Right kidney (tissue), 9 donors: ENCODE measurements at places on chromosomes 4 and X.

DNA sequence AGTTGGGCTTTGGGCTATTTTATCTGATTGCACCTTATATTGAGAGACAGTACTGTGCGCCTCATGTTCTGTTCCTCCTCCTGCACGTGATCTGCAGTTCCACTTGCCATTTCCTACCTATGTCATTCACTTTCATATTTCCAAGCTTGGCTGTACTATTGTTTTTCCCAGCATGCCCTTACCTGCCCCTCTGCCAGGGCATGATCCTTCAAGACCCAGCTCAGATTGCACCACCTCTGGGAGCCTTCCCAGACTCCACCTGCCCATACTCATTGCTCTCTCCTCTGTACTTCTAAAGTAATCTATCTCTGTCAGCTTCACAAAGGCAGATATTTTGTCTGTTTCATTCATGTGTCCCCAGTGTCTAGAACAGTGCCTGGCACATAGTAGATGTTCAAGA, 11.6 kb downstream of the SLC25A5 start:
- DNase-seq = no peak

GRCh38 chr4:111231281-111231680, 608.4 kb upstream of the PITX2 start:
- DNase-seq = no peak

DNA sequence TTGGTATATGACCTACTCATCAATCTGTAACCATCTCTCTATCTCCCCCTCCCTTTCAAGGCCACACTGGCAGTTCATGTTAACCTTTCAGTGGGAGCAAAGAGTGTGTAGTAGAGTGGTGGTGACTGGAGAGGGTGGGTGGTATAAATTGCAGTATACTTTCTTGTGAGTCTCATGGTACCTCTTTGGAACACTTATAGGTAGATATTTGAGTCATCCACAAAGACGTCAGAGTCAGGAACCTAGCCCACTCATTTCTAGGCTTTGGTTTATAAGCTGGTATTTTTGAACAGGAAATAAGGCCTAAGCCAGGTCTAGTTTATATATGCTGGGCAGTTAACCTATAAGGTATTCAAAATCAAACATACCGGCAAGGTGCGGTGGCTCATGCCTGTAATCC, 36.3 kb downstream of the RLIM start:
- DNase-seq = no peak

DNA sequence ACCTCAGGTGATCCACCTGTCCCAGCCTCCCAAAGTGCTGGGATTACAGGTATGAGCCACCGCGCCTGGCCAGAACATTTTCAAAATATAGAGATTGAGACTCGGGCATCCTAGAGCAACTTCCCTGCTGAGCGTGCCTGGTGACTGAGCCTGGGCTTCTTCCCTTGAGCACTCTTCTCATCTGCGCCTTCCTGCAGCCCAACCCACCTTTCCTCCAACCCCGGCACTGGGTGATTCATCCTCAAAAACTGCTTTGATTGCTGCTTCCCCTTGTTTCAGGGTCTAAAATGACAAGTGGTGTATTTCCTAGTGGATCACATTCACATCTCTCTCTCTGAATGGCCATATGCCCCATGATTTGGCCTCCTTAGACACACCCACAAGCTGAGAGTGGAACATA, 37.8 kb downstream of the PHKA2 start:
- no peak for DNase-seq

- DNase-seq = no peak
Measured at GRCh38 chr4:162684371-162684700, 482.4 kb downstream of the NAF1 start.

DNA sequence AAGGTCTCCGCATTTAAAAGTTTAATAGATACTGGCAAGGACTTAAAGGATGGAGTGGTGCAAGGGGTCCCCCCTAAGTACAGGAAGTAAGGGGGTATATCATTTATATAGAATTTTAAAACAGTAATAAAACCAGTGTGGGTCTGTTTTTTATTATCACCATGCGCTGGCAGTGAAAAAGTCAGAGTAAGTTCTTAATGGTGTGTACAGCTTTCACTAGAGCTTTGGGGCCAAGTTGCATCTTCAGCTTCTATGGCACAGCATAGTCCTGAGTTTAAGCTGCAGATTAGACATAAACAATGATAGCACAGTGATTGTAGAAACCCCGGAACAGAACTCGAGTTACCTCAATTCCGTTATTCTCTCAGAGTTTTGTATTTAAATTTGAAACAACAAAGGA, 27.6 kb downstream of the RHOH start:
- no peak for DNase-seq

- DNase-seq = no peak
Measured at GRCh38 chr4:5391492-5391891, 316.9 kb downstream of the EVC2 start.

DNA sequence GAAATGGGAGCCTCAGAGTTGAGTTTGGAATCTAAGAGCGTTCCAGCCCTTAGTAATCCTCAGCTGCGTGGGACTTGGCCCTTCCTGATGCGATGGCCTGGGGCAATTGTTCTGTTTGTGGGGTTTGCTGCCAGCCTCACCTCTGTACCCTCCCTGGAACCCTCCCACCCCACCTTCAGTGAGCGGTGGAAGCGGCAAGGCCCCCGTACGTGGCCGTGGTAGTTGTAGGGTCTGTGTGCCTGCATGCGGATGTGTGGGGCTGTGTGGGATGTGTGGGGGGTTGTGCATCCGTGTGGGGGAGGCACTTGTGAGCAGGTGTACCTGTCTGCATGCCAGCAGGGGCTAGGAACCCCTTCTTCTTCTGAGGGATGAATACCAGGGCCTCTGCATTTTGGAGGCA, 65.4 kb upstream of the ADRA2C start:
- no peak for DNase-seq

DNA sequence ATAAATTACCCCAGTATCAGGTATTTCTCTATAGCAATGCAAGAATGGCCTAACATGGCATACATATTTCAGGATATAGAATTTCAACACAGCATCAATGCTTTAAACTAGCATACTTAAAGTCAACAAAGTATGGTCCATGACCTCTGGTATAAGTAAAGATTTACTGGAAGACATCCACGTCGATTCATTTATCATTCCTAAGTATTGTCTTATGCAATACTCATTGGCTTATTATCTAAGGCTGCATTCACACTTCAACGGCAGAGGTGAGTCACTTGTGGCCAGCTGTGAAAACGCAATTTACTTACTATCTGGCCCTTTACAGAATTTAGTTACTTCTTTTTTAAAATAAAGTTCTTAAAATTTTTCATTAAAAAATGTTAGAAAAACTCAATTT, 42.6 kb downstream of the ADGRA3 start:
- no peak for DNase-seq

- DNase-seq = peak; percentile 22
Measured at GRCh38 chr4:103091601-103092223, 7.9 kb downstream of the BDH2 start.

DNA sequence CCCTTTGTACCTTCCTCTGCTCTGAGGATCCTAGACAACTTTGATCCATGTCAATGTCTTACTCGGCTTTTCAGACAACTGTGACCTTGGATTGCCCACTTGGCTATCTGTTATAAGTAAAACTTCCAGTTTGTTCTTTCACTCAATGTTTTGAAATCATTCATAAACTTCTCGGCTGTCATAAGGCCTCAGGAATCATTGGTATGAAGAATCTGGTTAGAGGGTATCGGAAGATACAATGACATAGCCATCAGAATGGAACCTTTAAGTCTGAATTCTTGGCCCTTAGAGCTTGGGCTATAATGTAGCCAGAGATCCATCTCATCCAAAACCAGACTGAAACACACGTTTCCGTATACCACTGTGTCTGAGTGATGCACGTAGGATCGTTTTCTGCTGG, 59.0 kb upstream of the WDR1 start:
- no peak for DNase-seq

DNA sequence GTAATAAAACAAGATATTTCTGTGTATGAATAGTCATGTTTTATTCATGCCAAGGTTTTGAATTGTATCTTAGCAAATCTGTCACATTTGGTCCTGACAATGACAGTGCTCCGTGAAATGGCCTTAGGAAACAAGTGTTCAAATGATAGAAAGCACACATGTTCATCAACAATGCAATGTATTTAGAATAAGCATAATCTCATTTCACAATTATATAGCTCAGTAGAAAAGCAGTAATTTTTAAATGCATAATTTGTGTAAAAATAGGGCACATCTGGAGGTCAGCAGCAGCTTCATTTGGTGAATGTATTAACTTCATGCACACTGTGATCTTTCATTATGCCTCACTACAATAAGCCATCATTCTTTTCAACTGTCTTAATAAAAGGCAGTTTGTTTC, 380.4 kb downstream of the GPM6A start:
- DNase-seq = no peak

GRCh38 chr4:86657910-86658309, 63.8 kb downstream of the PTPN13 start:
- no peak for DNase-seq

GRCh38 chr4:21447301-21448054, 501.1 kb downstream of the KCNIP4 start:
- no peak for DNase-seq

GRCh38 chrX:102345916-102346315, 93.9 kb downstream of the NXF2B start:
- DNase-seq = no peak

GRCh38 chr4:183384516-183384915, 59.9 kb upstream of the CDKN2AIP start:
- DNase-seq = no peak

GRCh38 chr4:95572304-95572991, 23.7 kb upstream of the UNC5C start:
- DNase-seq = no peak

GRCh38 chr4:108833046-108833445, 70.2 kb upstream of the ETNPPL start:
- no peak for DNase-seq

DNA sequence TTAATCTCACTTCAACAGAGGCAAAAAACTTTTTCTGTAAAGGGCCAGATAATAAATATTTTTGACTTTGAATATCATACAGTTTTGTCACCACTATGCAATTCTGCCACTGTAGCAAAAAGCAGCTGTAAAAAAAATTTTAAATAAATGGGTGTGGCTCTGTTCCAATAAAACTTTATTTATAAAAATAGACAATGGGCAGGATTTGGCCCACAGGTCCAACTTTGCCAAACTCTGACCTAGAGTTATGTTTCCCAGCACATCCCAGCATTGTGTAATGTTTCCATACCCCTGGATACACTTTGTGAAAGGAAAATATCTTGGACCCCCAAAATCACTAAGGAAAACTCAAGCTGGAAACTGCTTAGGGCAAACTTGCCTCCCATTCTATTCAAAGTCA, 94.9 kb upstream of the USP38 start:
- DNase-seq = no peak

DNA sequence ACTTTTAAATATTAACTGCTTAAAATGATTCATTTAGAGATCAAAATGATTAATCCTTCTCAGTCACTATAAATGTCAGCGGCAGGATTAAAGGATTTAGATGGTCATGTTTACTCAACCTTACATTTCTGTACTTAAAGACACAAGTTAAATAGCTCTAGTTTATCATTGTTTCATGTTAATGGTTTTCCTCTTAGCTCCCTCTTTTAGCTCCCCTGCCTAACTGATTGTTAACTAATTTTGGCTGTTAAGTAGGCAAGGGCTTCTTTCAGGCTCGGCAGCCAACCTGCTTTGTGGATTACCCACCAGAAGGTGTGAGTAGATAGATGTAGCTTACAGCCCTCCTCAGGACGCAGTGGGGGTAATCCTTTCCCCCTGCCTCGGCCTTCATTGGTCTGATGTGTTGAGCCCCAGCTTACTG, 96.0 kb downstream of the TENM3 start:
- DNase-seq = no peak

- DNase-seq = no peak
Measured at GRCh38 chr4:53633608-53634007, 42.3 kb upstream of the LNX1 start.
